ENCODE measurements at places on chromosomes 16 and 17. TPM values are rescaled to one million over a fixed set of nuclear protein-coding genes. Genes with fewer than 3 reads are reported as not detected.

Gene NACA2
- not detected for total RNA-seq

GRCh38 chr17:58421711-58422110 lies 4.4 kb upstream of the RNF43 start:
- no peaks in the 10 kb centered on the region for H3K4me1 ChIP-seq
- H3K27me3 ChIP-seq = no peaks in the 10 kb centered on the region
- no peak for DNase-seq
- no peak overlapping the region for H3K27ac ChIP-seq
- H3K36me3 ChIP-seq = no peaks in the 10 kb centered on the region

Gene RNF112
- 1.6 TPM for total RNA-seq

GRCh38 chr16:61836804-61837393 lies 199.3 kb downstream of the CDH8 start:
- no peaks in the 10 kb centered on the region for H3K4me1 ChIP-seq
- no peak for DNase-seq
- H3K4me3 ChIP-seq = no peak overlapping the region
- no peaks in the 10 kb centered on the region for H3K36me3 ChIP-seq
- no peak overlapping the region for H3K27ac ChIP-seq

GRCh38 chr17:50692448-50693035 lies 15.2 kb downstream of the ANKRD40 start:
- peaks cover 2% of the 10 kb centered on the region for H3K36me3 ChIP-seq
- H3K4me1 ChIP-seq = peaks cover 6% of the 10 kb centered on the region
- no peaks in the 10 kb centered on the region for H3K27me3 ChIP-seq
- H3K27ac ChIP-seq = no peak overlapping the region
- H3K4me3 ChIP-seq = no peak overlapping the region
- no peak for DNase-seq

Gene TBC1D26
- total RNA-seq = not detected

GRCh38 chr16:27859020-27859419 lies 204.5 kb downstream of the GSG1L start:
- H3K4me1 ChIP-seq = no peaks in the 10 kb centered on the region
- H3K4me3 ChIP-seq = no peak overlapping the region
- DNase-seq = no peak
- no peaks in the 10 kb centered on the region for H3K36me3 ChIP-seq
- no peak overlapping the region for H3K27ac ChIP-seq

Gene SLC5A10
- total RNA-seq = not detected

Gene SLC16A5
- 4.6 TPM for total RNA-seq

DNA sequence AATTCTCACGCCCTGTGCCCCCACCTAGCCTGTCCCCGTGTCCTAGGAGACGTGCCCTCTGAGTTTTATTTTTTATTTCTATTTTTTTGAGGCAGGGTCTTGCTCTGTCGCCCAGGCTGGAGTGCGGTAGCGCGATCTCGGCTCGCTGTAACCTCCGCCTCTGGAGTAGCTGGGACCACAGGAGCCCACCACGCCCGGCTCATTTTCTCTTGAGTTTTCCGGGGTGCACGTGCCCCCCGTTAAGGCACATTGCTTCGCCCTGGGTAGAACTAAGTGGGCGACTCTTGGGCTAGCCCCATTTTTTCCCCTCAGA lies 655 bp upstream of the KLHDC4 start:
- no peak for DNase-seq
- peaks cover 29% of the 10 kb centered on the region for H3K36me3 ChIP-seq
- peak overlapping the region; percentile 88 for H3K27ac ChIP-seq

GRCh38 chr17:32609085-32609484 lies 122.3 kb downstream of the CDK5R1 start:
- H3K4me1 ChIP-seq = no peaks in the 10 kb centered on the region
- H3K4me3 ChIP-seq = no peak overlapping the region
- H3K27ac ChIP-seq = no peak overlapping the region
- peak; percentile 8 for DNase-seq
- H3K36me3 ChIP-seq = no peaks in the 10 kb centered on the region

DNA sequence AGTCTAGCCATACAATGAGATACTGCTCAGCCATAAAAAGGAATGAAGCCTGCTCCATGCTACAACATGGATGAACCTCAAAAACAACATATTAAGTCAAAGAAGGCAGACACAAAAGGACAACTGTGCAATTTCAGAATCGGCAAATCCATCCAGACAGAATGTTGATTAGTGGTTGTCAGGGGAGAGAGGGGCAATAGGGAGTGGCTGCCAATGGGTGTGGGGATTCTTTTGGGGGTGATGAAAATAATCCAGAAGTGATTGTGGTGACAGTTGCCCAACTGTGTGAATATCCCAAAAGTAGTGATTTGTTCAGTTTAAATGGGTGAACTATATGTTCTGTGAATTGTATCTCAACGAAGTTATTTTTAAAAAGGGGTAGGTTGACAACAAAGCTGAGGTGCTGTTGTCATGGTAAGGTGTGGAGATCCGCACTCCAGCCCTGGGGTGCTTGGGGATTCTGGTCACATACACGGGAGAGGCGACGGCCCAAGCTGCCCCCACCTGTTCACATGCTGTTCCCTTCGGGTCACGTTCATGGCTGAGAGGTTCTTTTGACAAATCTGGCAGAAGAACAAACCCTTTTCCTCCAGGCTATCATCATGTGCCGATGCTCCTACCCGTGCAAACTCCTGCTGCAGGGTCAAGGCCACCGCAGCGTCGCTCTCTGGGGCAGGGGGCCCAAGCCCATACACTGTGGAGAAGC lies 9.6 kb downstream of the SLX4 start:
- no peak for DNase-seq
- H3K4me1 ChIP-seq = no peaks in the 10 kb centered on the region
- H3K27ac ChIP-seq = no peak overlapping the region
- no peak overlapping the region for H3K4me3 ChIP-seq
- H3K36me3 ChIP-seq = no peaks in the 10 kb centered on the region

Gene PPP1R27
- not detected for total RNA-seq

Gene KRT39
- not detected for total RNA-seq

DNA sequence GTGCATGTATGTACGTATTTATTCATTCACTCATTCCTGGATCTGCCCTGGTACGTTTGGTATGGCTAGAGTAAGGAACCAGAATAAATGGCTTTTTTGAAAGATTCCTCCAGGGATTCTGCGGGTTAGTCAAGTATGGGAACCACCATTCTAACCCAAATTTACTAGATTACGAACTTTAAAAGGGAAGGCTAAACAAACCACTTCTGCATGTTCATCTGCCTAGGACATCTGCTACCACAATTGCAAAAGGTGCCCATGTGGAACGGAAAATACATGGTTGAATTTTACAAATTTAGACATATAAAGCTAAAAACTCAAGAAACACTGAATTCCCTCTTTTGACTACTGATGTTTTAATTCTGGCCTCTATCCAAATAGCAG lies 22.1 kb downstream of the CYTH1 start:
- DNase-seq = no peak
- no peak overlapping the region for H3K4me3 ChIP-seq
- no peaks in the 10 kb centered on the region for H3K27me3 ChIP-seq
- no peaks in the 10 kb centered on the region for H3K36me3 ChIP-seq

Gene CACNG3
- not detected for total RNA-seq
